ENCODE measurements at places on chromosomes 12 and 14.

DNA sequence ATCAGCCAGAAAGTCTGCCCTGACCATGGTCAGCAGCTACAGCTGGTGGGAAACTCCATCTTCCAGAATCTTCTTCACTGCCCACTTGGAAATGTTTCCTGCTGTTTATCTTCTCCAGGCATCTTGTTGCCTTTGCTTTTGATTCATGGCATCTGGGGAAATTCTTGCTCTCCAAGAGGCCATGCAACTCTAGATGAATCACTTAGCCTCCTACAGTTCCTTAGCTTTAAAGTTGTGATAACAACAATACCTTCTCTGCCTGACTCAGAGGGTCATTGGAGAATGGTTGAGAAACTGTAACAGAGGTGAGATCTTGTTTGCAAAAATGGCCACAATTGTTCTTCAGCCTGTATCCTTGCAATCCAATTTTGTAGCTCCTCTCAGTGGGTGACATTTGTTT is 121.0 kb upstream of the VRK1 start:
- DNase-seq, result no peak

DNA sequence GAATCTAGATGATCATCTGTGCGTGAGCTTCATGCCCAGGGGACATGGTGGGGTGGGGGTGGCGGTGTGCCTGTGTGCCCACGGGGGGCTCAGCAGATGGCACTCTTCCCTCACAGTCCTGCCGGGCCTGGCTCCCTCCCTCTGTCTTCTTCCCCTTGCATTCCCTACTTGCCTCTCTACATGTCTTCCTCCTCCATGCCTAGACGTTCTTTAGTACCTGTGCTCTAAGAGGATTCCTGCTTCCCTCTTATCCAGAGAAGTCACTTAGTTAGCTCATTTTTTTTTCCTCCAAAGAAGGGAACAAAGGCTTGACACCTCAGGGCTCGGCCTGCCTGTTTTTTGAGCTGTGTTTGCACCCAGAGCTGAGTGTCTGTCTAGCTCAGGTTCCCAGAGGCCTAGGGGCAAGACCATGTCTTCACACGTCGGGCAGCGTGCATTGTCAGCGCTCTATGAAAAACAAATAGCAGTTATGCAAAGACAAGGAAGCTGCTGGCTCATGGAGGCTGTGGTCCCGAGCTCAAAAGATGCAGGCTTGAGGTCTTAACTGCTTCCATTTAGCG is 48.8 kb downstream of the NINJ2 start:
- no peak for DNase-seq

DNA sequence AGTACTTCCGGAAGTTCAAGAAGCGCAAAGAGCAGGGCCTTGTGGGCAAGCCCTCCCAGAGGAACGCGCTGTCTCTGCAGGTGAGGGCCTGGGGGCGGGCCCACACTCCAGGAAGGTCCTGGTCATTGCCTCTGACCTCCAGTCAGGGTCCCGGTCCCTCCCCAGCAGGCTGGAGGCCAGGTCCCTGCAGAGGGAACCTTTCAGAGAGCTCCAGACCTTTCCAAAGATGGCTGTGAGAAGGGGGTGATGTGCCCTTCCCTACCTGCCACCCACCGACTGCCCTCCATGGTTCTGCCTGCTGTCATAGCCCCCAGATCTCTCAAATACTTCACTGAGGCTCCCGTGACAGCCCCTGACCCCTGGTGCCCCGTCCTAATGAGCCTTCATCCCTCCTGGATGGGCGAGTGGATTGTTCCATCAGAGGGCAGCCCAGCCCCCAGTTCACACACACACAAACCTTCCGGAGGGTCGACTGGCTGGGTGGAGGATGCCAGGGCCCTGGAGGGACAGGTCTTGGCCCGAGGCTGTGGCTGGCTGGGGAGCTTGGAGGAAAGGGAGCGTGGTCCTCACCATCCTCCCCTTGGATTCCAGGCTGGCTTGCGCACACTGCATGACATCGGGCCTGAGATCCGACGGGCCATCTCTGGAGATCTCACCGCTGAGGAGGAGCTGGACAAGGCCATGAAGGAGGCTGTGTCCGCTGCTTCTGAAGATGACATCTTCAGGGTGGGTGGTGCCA is 117.5 kb upstream of the FKBP4 start:
- peak; percentile 40 for DNase-seq

DNA sequence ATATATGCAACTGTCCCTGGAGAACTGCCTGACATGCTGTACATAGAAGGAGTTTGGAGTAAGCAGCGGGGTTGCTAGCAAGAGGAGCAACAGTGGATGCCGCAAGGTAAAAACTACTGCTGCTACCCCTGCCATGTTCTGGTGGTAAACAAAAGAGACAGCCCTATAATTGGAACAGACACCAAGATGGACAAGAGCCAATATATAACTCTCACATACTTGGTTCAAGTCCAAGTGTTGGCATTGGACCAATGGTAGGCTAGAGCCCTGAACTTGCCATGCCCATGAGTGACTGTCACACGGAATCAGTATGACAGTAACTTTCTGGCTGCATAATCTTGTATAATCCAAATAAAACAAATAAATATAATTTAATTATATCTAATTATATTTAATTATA is 13.7 kb downstream of the ATXN7L3B start:
- no peak for DNase-seq

DNA sequence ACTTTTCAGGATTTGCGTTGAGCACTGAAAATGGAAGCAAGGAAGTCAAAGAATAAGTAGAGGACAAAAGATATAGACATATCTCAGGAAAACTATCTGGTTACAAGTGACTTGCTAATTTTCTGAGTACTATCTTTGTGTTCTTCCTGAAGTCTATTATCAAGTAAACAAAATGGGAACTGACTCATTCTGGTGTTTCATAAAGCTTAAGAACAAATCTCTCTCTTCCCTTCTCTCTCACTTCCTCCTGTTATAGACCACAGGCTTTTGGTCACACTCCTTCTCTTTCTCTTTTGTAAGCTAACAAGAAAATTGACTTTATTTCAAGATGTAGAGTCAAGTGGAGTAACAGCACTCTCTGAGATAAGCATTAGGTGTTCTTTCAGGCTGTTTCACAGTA is 406.6 kb upstream of the SYT1 start:
- no peak for DNase-seq

GRCh38 chr14:61562321-61563161 is 132.8 kb upstream of the HIF1A start:
- no peak for DNase-seq

DNA sequence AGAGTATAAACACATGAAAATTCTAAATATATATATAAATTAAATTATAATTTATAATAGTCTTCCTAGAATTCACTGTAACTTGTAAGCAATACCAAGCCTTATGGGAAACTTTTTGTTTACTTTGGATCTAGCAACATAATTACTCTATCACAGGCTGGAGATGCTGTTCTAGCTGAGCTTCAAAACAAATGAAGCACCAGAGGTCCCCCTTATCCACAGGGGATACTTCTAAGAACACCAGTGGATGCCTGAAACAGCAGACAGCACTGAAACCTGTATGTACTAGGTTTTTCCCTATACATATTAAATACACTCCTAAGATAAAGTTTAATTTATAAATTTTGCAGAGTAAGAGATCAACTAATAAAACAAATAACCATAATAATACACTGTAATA is 96.6 kb downstream of the CDK17 start:
- DNase-seq, result no peak
